Heart right ventricle (tissue), 16 donors: ENCODE measurements at places on chromosomes 7 and 10. TPM values are rescaled to one million over a fixed set of nuclear protein-coding genes. Genes with fewer than 3 reads are reported as not detected.
A peak's percentile ranks its signal among the peaks of the same experiment; 100 is the strongest.

The CPVL gene
- 100 TPM for total RNA-seq

The ENTPD1 gene
- total RNA-seq = 9.7 TPM

The RRP12 gene
- total RNA-seq = 17.6 TPM

The ZNF503 gene
- total RNA-seq = 2.5 TPM

The PNLIP gene
- total RNA-seq = not detected

- no peak for DNase-seq
Measured at GRCh38 chr10:11604865-11605650, 6.4 kb downstream of the USP6NL start.

DNA sequence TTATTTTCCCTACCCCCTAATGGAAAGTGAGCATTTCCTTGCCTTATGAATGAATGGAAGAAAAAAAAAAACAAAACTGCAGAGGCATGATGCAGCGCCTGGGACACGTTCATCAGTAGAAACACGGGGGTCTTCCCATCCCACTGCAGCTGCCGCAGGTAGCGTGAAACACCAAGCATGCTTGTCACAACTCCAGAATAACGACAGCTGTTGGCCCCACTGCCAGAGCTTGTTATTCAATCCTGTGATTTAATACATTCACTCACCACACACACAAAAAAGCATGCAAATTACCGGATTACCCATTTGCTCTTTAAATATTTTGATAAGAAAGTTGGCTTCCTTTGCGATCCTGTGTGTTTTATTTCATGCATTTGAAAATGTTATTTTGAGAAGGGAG is 48.4 kb upstream of the GNA12 start:
- no peak for DNase-seq

GRCh38 chr7:7099584-7100014 is 82.7 kb upstream of the C1GALT1 start:
- DNase-seq = peak; percentile 84

- peak; percentile 13 for DNase-seq
Measured at GRCh38 chr10:88385601-88386203, 197.4 kb downstream of the RNLS start.

DNA sequence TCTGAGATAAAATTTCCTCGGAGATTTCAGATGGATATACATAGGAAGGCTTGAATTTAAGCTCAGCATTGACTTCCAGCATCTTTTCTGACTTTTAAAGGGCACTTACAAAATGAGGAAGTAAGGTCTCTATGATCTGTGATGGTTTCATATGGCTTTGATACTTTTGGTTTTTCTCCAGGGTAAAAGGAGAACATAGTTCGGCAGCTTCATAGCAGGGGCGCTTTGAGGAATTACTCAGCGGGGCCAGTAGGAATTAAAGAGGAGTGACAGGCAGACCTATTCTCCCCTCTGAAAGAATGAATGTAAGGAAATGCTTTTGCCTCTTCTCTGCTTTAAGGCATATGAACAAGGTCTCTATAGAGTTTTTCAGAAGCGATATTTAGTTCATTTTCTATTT is 80.0 kb upstream of the PCDH15 start:
- DNase-seq = no peak

DNA sequence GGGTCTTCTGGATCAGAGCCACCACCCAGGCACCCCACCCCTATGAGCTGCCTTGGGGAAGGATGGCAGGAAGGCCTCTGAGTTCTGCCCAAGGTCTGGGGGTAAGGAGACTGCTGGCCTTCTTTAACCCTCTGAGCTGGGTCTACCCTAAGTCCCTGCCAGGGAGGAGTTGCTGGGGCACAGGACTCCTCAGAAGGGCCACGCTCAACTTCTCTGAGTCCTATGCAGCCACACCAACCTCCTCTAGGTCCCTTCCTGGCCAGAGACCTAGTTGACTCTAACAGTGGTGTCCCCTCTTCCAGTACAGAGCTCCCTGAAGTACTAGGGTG is 2.6 kb upstream of the NEURL1 start:
- DNase-seq = no peak

- DNase-seq = no peak
Measured at GRCh38 chr10:119203006-119203405, 4.4 kb upstream of the GRK5 start.

DNA sequence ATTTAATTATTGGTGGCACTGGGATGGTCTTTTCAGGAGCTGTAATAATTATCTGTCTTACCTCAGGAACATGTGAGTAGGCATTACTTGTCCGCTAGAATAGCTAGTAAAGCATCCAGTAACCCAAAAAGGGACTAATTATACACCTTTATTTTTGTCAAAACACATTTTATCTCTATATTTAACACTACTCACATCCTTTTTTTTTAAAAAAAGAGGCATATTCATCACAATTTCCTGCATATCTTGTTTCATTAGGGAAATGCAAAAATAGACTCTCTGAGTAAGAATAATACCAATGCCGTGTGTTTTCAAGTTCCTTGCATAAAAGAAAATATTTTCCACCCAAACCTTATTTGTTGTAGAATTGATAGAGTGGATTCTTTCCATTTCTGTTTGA is 99.5 kb downstream of the VTI1A start:
- DNase-seq = no peak

- DNase-seq = no peak
Measured at GRCh38 chr10:76408646-76409045, 977.2 kb downstream of the LRMDA start.

- no peak for DNase-seq
Measured at GRCh38 chr7:26646336-26647048, 217.9 kb downstream of the SKAP2 start.

DNA sequence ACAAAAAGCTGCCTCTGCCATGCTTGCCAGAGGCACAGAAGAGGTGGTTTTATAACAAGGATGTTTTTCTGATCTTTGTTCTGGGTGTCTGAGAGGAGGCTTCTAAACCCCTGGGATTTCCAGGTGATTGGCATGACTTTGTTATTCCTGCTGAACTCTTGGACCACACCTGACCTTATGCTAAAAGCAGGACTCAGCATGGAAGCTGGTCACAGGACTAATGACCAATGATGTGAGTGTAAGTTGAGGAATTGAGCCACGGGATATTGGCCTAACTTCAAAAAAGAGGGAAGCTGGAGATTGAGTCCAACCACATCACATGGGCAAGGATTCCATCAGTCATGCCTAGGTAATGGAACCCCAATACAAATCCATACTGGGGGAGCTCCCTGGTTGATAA is 437.9 kb downstream of the POM121L12 start:
- DNase-seq = no peak

- no peak for DNase-seq
Measured at GRCh38 chr7:70619659-70620058, 512.3 kb upstream of the GALNT17 start.

DNA sequence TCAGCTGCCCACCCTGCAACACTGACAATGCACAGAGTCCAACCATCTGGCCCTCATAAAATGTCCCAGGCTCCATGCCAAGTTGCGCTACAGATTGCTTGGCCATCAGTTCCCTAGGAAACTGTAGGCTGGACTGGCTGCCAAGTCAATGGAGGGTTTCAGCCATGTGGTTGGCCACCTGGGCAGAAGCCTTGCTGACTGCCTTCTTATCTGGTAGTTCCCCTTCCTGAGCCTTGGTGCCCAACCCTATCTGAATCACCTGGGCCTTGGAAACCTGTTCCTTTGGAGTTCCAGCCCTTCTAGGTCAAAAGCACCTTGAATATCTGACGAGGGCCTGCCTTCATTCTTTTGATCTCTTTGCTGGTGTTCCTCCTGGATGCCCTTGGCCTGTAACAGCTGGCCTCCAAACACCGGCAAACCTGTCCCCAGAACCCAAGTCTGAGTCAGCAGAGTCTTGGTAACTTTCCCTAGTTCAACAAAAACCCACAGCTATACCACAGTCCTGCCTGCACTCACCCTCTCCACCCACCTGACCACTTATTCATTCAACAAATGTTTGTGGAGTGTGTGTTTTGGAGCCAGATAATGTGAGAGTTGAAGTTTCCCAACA is 37.4 kb upstream of the KDM7A start:
- no peak for DNase-seq

DNA sequence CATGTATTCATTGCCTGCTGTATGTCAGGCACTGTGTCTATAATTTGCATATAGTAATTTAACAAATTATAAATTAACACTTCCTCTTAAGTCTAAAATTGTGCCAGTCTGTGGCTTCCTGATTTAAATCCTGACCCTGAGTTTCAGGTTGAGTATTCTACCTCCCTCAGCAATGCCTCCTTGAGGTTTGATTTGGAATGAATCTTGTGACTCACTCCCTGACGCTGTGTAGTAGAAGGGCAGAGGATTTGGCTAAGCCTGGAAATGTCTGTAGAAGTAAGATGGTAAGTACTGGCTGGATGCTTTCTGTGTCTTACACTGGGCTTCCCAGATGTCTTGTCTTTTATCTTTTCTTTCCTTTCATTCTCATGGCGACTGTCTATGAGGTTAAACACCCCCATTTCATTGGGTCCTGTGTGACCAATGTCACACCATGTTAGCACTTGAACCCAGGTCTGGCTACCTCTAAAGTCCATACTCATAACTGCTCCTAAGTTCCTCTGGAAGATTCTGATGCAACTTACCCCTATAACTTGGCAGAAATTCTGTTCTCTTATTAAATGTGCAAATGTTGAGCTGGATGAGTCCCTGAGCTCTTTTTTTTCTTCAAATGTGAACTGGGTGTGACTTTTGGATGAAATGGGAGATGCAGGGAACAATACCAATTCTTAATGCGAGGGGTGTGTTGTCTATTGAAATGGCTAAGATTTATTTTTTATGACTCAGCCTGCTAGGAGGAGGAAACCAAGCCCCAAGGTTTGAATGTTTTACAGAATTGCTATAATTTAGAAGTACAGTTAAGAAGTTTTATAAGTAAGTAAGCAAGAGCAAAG is 48.5 kb downstream of the PLCE1 start:
- DNase-seq = no peak

- DNase-seq = no peak
Measured at GRCh38 chr10:28797904-28798371, 120.6 kb downstream of the BAMBI start.

GRCh38 chr7:73811760-73812168 is 19.0 kb upstream of the CLDN4 start:
- DNase-seq = peak; percentile 68

- no peak for DNase-seq
Measured at GRCh38 chr10:51007781-51008180, 66.5 kb upstream of the PRKG1 start.
